ENCODE measurements at places on chromosomes 4 and X. TPM values are rescaled to one million over a fixed set of nuclear protein-coding genes. Genes with fewer than 3 reads are reported as not detected.

GRCh38 chr4:71604785-71605184 lies 179.1 kb downstream of the GC start:
- DNase-seq = no peak
- peak overlapping the region; percentile 68 for H3K4me3 ChIP-seq
- peaks cover 66% of the 10 kb centered on the region for H3K36me3 ChIP-seq
- no peaks in the 10 kb centered on the region for H3K27me3 ChIP-seq
- peak overlapping the region; percentile 89 for H3K27ac ChIP-seq

DNA sequence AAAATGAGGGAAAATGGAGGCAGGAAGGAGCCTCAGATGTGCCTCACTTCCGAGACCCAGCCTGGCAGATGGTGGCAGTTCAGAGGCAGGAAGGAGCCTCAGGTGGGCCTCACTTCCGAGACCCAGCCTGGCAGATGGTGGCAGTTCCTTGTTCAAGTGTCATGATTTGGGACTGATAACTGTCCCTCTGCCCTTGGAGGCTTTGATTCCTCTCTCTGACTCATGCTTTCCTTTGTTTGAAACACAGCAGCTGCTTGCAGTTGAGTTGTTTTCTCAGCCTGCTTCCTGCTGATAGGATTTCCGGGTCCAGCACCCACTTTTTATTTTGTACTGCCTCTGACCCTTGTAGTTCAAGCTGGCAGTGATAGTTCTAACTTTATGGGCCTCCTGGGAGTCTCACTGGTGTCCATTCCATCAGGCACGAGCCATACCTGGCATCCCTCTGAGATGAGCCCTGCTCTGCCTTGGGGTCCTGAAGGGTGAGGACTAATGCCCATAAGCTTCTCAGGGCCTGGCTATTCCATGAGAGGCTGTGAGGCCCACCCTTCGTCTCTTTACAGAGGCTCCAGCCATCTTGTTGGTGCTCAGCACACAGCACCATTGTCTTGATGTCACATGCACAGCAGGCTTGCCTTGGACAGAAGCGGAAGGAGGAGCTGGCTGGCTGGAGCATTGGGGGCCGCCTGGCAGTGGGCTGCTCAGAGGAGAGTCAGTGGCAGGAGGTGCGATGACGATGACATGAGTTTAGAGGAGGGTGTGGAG lies 13.0 kb downstream of the RGS12 start:
- no peak for DNase-seq
- no peaks in the 10 kb centered on the region for H3K36me3 ChIP-seq
- H3K4me1 ChIP-seq = peaks cover 2% of the 10 kb centered on the region

DNA sequence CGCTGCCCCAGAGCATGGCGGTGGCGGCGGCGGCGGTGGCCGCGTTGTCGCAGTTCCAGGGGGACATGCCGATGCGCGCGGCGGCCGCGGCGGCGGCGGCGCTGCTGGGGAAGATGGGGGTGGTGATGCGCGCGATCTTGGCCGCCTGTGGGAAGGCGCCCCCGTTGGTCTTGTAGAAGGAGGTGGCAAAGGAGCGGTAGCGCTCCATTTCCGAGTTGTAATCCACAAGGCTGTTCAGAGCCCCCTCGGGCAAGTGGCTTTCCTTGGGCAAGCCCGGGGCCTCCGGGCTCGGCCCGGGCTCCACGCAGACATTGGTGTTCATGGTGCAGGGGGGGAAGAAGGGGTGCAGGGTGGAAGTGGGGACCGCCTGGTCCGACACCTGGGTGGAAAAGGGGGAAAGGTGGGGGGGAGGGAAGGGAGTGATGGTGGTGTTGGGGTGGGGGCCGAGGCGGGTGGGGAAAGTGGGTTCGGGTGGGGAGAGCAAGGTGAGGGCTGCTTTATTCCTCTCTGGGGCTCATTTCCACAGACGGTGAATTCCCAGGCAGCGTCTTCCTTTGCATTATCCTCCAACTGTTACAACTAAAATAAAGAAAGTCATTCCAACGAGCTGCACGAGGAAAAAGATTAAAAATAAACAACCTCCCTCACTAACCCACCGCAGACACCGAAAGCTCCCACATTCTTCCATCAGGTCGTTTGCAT lies 3.1 kb downstream of the CXXC4 start:
- H3K4me3 ChIP-seq = peak overlapping the region; percentile 75
- peaks cover 14% of the 10 kb centered on the region for H3K4me1 ChIP-seq
- H3K36me3 ChIP-seq = peaks cover 37% of the 10 kb centered on the region
- DNase-seq = peak; percentile 44

The PPA2 gene
- total RNA-seq = 83.6 TPM

- H3K27ac ChIP-seq = no peak overlapping the region
- DNase-seq = no peak
- no peaks in the 10 kb centered on the region for H3K27me3 ChIP-seq
- H3K4me1 ChIP-seq = no peaks in the 10 kb centered on the region
- no peak overlapping the region for H3K4me3 ChIP-seq
Measured at GRCh38 chr4:74402692-74403456, 37.9 kb downstream of the EREG start.

GRCh38 chrX:16160729-16161128 lies 6.6 kb upstream of the MAGEB17 start:
- H3K4me1 ChIP-seq = peaks cover 9% of the 10 kb centered on the region
- DNase-seq = peak; percentile 12
- no peak overlapping the region for H3K4me3 ChIP-seq
- no peaks in the 10 kb centered on the region for H3K36me3 ChIP-seq
- no peak overlapping the region for H3K27ac ChIP-seq

The PABPC1L2A gene
- not detected for total RNA-seq

DNA sequence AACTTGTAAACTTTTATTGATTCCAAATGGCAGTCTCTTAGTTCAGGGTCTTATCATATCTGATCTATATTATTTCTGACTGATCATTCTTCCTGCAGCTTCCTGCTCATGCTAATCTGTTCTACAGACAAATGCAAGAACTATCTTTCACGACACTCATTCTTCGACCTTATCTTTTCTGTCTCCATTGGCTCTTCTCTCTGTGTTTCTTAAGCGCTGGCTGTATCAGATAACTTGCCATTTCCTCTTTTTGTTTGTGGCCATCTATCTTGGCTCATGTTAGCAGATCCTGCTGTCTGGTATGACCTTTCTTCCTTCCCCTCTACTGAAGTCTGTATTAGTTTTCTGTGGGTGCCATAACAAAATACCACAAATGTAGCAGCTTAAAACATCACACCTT lies 230.5 kb upstream of the PUDP start:
- H3K4me3 ChIP-seq = no peak overlapping the region
- H3K27ac ChIP-seq = no peak overlapping the region
- DNase-seq = no peak
- H3K4me1 ChIP-seq = no peaks in the 10 kb centered on the region

DNA sequence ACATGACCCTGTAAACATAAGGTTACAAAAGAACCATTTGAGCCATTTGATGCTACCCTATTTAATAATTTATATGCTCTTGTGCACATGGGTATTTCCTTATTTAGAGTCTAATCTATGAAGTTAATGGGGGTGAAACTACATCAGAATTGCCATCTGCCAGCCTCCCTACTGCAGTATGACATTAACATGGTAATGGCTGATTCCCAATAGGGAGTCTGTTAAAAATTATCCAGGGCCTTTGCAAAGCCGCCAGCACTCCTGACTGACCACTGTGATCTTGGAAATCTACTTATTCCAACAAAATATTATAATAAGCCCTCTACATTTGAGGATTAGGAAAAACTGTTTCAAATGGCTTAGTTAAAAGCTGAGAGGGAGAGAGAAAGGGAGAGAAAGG lies 153.7 kb downstream of the CLCN4 start:
- peaks cover 25% of the 10 kb centered on the region for H3K4me1 ChIP-seq
- no peaks in the 10 kb centered on the region for H3K36me3 ChIP-seq
- no peak for DNase-seq
- no peaks in the 10 kb centered on the region for H3K27me3 ChIP-seq

The FAM47E gene
- total RNA-seq = 0.57 TPM

DNA sequence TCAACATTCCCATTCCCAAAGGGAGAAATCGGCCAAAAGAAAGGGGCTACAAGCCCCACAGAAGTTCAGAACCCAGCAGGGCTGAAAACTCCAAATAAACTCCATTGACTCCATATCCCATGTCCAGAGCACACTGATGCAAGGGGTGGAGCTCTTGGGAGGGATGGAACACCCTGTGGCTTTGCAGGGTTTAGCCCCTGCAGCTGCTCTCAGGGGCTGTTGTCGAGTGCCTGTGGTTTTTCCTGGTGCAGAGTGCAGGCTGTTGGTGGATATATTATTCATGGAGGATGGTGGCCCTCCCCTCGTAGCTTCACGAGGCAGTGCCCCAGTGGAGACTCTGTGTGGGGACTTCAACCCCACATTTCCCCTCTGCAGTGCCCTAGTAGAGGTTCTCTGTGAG lies 53.7 kb downstream of the PDGFRA start:
- H3K36me3 ChIP-seq = no peaks in the 10 kb centered on the region
- DNase-seq = no peak
- no peak overlapping the region for H3K27ac ChIP-seq
- H3K27me3 ChIP-seq = no peaks in the 10 kb centered on the region
- H3K4me3 ChIP-seq = no peak overlapping the region
- H3K4me1 ChIP-seq = peaks cover 9% of the 10 kb centered on the region

The ZCCHC18 gene
- 0.52 TPM for total RNA-seq

GRCh38 chr4:172095161-172095560 lies 282.0 kb downstream of the GALNTL6 start:
- H3K36me3 ChIP-seq = no peaks in the 10 kb centered on the region
- no peak for DNase-seq
- no peak overlapping the region for H3K4me3 ChIP-seq
- no peak overlapping the region for H3K27ac ChIP-seq
- no peaks in the 10 kb centered on the region for H3K4me1 ChIP-seq

DNA sequence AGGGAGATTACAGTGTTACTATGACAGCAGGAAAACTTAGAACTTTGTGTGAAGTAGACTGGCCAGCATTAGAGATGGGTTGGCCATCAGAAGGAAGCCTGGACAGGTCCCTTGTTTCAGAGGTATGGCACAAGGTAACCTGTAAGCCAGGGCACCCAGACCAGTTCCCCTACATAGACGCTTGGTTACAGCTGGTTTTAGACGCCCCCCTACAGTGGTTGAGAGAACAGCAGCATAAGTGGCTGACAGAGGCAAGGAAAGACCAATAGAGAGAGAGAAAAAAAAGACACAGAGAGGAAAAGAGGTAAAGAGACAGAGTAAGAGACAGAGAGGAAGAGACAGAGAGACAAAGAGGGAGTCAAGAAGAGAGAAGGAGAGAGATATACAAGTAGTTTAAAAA lies 144.5 kb downstream of the GC start:
- H3K27me3 ChIP-seq = no peaks in the 10 kb centered on the region
- peaks cover 16% of the 10 kb centered on the region for H3K4me1 ChIP-seq
- H3K36me3 ChIP-seq = no peaks in the 10 kb centered on the region

The KLF8 gene
- total RNA-seq = 0.83 TPM

The SHISA3 gene
- total RNA-seq = not detected

DNA sequence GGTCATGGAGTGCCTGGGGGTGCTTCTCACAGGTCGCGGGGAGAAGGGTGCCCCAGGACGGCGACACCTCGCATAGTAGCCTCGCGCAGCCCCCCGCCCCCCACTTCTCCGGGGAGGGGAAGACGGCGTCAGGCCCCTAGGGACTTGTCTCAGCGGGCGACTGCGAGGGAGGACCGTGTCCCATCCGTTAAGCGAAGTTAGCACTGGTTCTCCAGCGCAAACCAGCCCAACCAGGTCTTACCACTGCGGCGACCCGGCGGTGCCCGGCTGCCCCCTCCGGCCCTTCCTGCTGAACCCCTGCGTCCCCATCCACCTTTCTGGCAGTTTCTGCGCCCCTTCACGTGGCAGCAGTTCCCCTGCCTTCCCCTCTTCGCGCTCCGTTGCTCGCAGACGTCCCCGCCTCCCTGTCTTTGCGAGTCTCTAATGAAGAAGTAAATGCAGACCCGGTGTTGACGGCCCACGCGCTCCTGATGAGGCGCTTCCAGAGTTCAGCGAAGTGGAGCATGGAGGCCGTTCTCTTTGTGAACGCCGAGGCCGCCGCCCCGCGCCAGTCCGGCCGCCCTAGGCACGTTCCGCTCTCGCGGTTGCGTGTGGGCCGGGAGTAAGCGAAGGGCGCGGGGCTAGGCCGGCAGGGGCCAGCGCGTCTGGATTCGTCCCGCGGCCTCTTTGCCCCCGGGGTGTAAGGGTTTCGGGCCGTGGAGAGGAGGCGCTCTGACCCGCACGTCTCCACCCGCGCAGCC lies 3.0 kb downstream of the SLIT2 start:
- H3K4me3 ChIP-seq = no peak overlapping the region
- peaks cover 23% of the 10 kb centered on the region for H3K36me3 ChIP-seq
- H3K27me3 ChIP-seq = no peaks in the 10 kb centered on the region
- no peaks in the 10 kb centered on the region for H3K4me1 ChIP-seq
- no peak for DNase-seq
